ENCODE measurements at places on chromosomes 11 and 22. TPM values are rescaled to one million over a fixed set of nuclear protein-coding genes. Genes with fewer than 3 reads are reported as not detected.

Gene RIMBP3C
- polyA plus RNA-seq: 0.01 TPM

Gene OR8A1
- polyA plus RNA-seq: not detected

Gene TPH1
- polyA plus RNA-seq: 0.26 TPM

Gene ZNF214
- polyA plus RNA-seq: 0.46 TPM

Gene FBXO3
- polyA plus RNA-seq: 22.9 TPM

Gene MLC1
- polyA plus RNA-seq: 0.08 TPM

Gene CENPM
- polyA plus RNA-seq: 16.5 TPM

Gene KCNJ11
- 0.71 TPM for polyA plus RNA-seq

Gene TMEM151A
- 0.04 TPM for polyA plus RNA-seq

Gene MPEG1
- polyA plus RNA-seq: 0.61 TPM

Gene CD44
- 161 TPM for polyA plus RNA-seq

Gene P2RX6
- 0.16 TPM for polyA plus RNA-seq

Gene RAC2
- polyA plus RNA-seq: 7.2 TPM

Gene SLN
- 0.21 TPM for polyA plus RNA-seq

Gene SLC22A9
- polyA plus RNA-seq: not detected

Gene OLFML1
- 0.49 TPM for polyA plus RNA-seq

Gene SIAE
- 9.0 TPM for polyA plus RNA-seq

Gene OAF
- polyA plus RNA-seq: 7.2 TPM

Gene HORMAD2
- not detected for polyA plus RNA-seq

Gene FOLR1
- 0.26 TPM for polyA plus RNA-seq

Gene KCNK7
- polyA plus RNA-seq: 18.4 TPM

Gene CECR2
- 0.09 TPM for polyA plus RNA-seq

Gene C11orf16
- not detected for polyA plus RNA-seq

Gene XPNPEP3
- 9.3 TPM for polyA plus RNA-seq

Gene HTR3B
- polyA plus RNA-seq: 0.31 TPM

Gene SSRP1
- polyA plus RNA-seq: 67.4 TPM

Gene FAM181B
- 0.51 TPM for polyA plus RNA-seq

Gene TESMIN
- polyA plus RNA-seq: 3.0 TPM

Measured in esophagus (tissue), 2 donors.